ENCODE measurements at places on chromosomes 1 and 21.

DNA sequence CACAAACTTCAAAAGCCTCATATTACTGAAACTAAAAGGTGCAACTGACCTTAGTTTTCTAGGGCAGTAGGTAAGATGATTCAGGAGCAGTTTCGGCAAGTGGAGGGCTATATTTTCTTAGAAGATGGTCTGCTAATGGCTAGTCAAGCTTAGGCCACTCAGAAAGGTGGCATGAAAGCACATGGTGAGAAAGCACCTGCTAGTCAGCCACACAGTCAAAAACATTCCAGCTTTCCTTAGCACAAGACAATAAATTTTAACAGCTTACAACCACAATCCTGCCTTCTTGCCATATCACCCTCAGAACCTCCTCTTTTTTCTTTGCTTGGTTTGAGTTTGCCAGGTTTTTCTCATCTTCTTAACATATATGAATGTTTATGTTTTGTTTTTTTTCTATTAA lies 81.1 kb upstream of the SLFNL1 start:
- DNase-seq = no peak

- no peak for DNase-seq
Measured at GRCh38 chr1:27143401-27143800, 11.5 kb downstream of the SLC9A1 start.

- no peak for DNase-seq
Measured at GRCh38 chr1:10663678-10664035, 132.8 kb downstream of the CASZ1 start.

GRCh38 chr1:222653178-222653827 lies 35.4 kb downstream of the MIA3 start:
- no peak for DNase-seq

DNA sequence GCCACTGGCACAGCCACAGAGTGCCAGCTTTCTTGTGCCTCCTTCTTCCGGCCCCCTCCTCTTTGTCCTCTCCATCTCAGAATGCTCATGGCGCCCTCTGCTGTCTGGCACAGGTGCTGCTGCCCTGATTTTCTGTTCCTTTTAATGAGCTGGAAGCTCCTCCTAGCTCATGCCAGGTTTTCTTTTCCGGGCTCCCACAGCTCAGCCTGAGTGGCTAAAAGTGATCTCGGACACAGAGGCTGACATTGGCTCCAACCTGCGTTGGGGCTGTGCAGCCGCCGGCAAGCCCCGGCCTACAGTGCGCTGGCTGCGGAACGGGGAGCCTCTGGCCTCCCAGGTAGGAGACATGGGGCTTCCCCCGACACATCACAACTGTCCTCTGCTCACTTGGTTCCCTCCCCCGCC lies 18.7 kb downstream of the CNTN2 start:
- DNase-seq = peak; percentile 63
